Endothelial cell of umbilical vein (primary cell): ENCODE measurements at places on chromosomes 5 and 9.

DNA sequence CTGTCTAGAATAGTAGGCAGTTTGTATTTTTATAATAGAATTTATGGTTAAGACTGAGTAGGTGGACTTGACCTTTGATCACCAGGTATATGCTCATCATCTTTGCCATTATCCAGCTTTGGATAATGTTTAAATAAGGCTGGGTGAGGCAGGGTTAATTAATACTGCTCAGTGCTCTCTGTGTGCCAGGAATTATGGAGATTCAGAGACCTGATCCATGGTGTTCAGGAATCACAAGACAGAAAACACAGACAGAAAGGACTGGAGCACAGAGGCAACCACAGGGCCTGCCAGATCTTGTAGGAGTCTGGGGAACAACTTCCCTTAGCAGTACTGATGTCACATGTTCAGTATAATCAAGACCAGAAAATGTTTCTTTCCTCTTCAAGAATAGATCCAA lies 186.3 kb upstream of the ADCY2 start:
- DNase-seq: no peak

DNA sequence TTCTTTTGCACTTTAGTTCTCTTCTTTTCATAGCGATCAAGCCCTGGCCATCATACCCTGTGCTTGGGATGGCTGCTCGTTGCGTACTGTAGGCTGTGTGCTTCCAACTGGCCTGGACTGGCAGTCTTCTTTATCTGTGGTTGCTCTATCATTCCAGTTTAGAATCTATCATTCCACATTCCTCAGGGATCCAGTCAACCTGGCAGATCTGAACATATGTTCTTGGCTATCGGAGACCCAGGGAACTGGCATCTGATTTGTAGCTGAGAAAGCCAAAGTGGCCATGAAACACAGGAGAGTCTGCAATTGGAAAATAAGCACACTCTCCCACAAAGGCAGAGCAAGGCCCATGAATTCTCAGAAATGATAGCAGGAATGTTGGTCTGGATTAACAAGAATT lies 22.6 kb upstream of the SLC46A2 start:
- DNase-seq: no peak

- DNase-seq: peak; percentile 28
Measured at GRCh38 chr5:53035868-53036381, 46.8 kb downstream of the ITGA2 start.

DNA sequence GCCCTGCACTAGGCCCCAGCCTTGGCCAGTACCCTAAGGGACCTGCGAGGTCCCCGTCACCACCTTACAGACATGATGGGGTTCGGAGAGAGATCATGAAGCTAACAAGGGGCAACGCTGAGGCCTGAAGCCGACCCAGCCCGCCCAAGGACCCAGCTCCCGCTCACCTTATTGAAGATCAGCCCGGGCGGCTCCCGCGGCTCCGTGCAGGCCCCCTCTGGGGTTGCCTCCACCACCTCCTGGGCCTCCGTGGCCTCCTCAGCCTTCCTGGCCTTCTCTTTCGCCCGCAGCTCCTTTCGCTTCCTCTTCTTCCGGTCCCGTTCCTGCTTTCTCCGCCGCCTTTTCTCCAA lies 3.6 kb downstream of the SURF6 start:
- DNase-seq: no peak

- no peak for DNase-seq
Measured at GRCh38 chr5:34047774-34048572, 5.0 kb upstream of the C1QTNF3 start.

GRCh38 chr5:66232706-66233445 lies 88.8 kb downstream of the SREK1 start:
- no peak for DNase-seq

DNA sequence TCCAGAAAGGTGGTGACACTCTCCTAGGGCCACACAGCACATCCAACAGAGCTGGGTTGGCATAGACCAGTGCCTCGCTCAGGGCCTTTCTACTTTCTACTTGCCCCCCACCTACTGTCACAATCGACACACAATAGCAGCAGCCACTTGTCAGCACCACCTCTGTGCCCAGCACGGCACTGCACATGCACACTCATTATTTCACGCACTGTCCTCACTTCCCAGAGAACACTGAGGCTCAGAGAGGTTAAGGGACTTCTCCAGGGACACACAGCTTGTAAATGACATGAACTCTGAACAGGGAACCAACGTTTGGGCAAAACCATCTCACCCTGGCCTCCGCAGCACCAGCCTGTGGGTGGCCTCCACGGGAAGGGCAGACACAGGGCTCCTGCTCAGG lies 70.9 kb upstream of the STXBP1 start:
- DNase-seq: no peak

- no peak for DNase-seq
Measured at GRCh38 chr9:69617006-69617405, 55.2 kb downstream of the APBA1 start.

DNA sequence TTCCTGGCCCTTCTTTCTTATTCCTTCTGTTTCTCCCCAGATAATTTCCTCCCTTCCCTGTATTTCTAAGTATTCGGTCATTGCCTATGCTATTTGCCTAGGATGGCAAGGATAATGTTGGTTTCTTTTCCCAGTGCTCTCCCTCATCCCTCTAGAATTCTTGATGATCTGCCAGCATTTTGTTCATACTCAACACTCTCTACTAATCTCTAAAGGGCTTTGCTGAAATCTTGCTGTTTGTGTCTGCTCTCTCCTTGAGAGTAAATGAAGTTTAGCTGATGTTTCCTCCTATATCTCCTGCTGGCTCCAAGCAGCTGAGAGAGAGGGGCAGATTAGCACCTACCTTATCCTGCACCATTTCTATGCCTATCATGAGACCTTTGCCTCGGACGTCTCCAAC lies 38.1 kb downstream of the AGXT2 start:
- no peak for DNase-seq

GRCh38 chr5:60546207-60546606 lies 153.8 kb downstream of the DEPDC1B start:
- DNase-seq: no peak

DNA sequence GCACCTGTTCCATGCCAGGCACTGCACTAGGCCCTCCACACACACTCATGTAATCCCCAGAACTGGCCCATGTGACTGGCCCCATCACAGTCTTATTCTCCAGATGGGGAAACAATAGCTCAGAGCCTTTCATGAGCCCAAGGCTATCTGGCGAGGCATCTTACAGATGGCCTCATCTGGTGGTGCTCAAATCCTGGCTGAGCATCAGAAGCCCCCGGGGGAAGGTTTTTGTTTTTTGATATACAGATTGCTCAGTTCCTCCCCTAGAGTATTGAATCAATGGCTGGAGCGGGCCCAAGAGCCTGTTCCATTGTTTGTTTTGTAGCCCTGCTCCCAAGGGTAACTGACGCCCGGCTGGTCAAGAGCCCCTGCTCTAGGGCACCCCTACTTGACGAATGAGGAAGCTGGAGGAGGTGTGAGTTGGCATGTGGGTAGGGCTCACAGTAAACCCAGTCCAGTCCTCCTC lies 145.3 kb upstream of the RAPGEF1 start:
- DNase-seq: peak; percentile 8

- DNase-seq: no peak
Measured at GRCh38 chr5:78062645-78063044, 231.9 kb downstream of the AP3B1 start.

DNA sequence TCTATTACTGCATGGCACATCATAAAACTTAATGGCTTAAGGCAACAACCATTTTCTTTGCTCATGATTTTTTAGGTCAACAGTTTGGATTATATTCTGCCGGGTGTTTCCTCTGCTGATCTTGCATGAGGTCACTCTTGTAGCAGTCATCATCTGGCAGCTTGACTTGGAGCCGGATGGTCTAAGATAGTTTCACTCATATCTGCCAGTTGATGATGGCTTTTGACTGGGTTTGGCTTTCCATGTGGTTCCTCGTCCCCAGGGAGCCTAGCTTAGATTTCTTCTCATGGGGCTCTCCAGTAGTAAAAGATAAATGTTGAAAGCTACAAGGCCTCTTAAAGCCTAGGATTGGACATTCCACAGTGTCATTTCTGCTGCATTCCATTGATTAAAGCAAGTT lies 27.4 kb downstream of the LNPEP start:
- DNase-seq: peak; percentile 84

DNA sequence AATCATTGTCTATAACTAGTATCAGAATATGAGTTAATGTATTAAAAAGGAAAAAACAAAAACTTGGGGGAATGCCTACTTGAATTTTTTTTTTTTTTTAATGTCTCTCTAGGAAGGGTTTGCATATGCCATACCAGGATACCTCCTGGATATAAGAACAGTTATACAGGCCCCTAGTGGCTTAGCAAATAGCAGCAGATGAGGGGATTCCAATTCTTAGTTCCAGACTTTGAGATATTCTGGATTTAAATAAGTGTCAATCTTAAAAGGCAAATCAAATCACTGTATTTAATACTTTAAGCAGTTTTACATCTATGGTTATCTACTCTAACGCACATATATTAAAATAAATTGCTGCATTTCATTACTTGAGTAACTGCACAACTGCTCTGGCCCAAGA lies 1055.5 kb upstream of the DMAC1 start:
- peak; percentile 29 for DNase-seq

DNA sequence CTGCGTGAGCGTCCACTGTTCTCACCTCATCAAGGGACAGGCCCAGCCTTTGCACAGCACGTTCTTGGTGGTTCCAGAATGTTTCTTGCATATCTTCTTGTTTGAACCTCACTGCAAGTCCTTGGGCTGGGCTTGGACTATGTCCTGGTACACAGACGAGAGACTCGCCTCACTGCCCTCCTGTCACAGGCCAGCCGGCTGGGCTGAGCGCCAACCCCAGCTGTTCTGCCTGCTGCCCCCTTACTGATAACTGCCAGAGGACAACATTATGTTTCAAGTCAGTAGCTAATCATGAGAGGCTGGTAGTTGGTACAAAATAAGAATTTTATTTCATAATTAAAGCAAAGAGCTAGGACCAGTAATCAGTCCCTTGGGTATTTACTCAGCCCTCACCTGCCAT lies 52.8 kb upstream of the LRRTM2 start:
- DNase-seq: peak; percentile 73

- DNase-seq: no peak
Measured at GRCh38 chr5:97412959-97413358, 229.9 kb upstream of the RIOK2 start.

DNA sequence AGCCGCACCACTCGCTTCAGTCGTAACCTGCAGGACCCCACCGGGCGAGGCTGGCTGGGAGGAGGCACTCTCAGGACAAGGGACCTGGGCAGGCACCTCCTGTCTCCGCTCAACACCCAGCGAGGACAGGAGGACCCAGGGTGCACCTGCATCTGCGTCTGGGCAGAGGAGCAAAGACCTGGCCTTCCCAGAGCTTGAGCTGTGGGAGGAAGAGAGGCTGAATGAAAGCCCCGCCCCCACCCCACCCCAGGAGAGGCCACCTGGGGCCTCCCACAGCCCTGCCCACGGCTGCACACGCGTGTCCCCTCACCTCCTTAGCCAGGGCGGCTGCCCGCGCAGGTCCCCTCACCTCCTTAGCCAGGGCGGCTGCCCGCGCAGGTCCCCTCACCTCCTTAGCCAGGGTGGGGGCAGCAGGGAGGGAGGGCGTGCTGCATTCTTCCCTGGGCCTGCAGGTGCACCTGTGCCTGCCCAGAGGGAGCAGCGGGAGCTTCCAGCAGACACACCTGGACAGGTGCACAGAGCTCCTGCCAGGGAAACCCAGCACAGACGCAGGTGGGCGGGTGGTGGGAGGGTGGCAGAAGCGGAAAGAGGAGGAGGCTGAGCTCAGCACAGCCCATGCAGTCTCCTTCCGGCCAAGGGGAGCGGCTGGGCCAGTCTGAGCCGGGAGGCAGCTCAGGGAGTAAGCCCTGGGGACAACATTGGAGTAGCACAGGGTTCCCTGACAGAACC lies 18.5 kb upstream of the SLC12A7 start:
- DNase-seq: no peak

DNA sequence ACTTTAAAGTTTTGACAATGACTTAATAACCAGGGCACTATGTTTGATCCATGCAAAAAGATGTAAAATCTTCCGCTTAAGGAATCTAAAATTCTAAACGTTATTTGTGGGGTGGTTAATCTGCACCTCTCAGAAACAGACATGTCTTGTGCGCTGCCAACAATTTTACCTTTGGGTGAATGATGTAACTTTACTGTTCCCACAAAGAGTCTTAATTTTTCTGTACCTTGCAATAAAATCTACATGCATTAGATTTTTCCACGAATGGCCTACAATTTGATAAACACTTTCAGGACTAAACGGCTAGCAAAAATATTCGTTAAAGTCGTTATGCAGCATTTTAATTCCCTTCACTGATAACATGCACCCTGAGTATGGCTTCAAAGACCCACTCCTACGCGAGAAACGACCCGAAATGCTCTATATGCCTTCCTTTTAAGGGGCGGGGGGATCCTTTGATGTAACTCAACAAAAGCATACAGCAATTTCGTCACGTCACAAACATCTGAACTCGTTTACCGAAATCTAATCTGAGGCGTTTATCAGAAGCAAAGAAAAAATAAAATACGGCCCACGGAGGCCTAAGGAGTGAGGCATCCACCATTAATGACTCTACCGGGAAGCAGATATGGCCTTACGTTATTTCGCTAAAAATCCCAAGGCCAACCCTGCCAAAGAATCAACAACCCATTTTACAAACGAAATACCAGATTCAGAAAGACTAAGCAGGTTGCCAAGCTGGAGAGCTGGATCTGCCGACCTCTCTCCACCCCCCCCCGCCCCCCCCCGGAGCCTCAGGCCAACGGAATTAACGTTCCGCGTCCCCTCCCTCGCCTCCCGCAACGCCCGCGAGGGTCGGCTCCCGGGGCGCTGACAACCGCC lies 621 bp downstream of the AK6 start:
- DNase-seq: peak; percentile 59

DNA sequence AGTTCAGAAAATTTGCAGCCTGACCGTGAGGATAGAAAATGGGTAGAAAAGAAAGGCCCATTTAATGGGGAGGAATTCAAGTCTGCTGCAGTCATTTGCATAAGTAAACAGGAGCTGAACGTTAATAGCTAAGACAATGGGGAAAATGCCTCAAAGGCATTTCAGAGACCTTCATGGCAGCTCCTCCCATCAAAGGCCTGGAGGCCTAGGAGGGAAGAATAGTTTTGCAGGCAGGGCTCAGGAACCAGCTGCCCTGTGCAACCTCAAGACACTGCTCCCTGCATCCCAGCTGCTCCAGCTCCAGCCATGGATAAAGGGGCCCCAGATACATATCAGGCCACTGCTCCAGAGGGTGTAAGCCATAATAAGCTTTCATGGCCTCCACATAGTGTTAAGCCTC lies 32.2 kb upstream of the CDH18 start:
- no peak for DNase-seq

- DNase-seq: peak; percentile 13
Measured at GRCh38 chr9:133839822-133840329, 101.7 kb upstream of the SARDH start.

GRCh38 chr5:95935553-95936100 lies 26.0 kb downstream of the ELL2 start:
- DNase-seq: no peak

GRCh38 chr5:10590226-10590999 lies 26.5 kb downstream of the ANKRD33B start:
- peak; percentile 97 for DNase-seq

DNA sequence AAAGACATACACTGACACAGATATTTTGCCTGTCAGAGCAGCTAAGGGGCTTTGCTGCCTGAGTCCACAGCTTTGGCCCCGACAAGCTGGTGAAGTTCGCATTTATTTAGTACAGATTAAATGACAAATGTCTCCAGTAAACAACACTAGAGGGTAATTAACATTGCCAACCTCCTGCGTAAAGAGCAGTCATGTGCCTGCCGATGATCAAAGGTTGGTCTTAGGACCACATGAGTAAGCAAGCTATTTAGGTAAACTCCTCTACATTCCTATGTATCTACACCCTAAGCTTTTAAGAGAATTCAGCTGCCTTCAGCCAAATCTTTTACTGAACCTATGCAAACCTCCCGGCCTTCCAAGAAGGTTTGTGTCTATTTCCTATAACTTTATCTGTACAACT lies 73.0 kb upstream of the PJA2 start:
- no peak for DNase-seq
